Activated CD4-positive, alpha-beta T cell treated with anti-CD3 and anti-CD28 coated beads, Interleukin-2, Interleukin-6, amounts not matched to agents 100 ng/mL and 50 ng/mL, durations not matched to agents 16 hours and 8 hours (primary cell): ENCODE measurements at places on chromosomes 2 and 18.
A peak's percentile ranks its signal among the peaks of the same experiment; 100 is the strongest.

GRCh38 chr2:120404274-120404673 lies 58.3 kb downstream of the INHBB start:
- no peak for DNase-seq

- DNase-seq: no peak
Measured at GRCh38 chr2:5697562-5697961, 5.4 kb downstream of the SOX11 start.

- DNase-seq: peak; percentile 72
Measured at GRCh38 chr2:197159661-197160211, 150.8 kb downstream of the ANKRD44 start.

- DNase-seq: no peak
Measured at GRCh38 chr2:220880623-220881596, 691.2 kb downstream of the EPHA4 start.

GRCh38 chr18:76064998-76065397 lies 430.0 kb downstream of the ZNF516 start:
- DNase-seq: no peak

DNA sequence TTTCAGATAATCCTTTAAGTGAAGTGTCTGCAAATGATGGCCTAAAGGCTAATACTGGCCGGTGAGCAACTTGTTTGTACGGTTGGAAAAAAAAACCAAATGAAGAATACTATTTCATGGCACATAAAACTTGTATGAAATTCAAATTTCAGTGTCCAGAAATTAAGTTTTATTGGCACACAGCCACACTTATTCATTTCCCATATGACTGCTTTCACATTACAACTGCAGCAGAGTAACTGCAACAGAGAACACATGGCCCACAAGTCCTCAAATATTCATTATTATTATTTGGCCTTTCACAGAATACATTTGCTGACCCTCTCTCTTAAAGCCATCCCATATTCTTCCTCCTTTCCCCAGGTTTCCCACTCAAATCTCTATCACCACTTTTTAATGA lies 1268.6 kb downstream of the LRP1B start:
- no peak for DNase-seq

GRCh38 chr2:111135910-111136297 lies 15.2 kb downstream of the BCL2L11 start:
- no peak for DNase-seq

DNA sequence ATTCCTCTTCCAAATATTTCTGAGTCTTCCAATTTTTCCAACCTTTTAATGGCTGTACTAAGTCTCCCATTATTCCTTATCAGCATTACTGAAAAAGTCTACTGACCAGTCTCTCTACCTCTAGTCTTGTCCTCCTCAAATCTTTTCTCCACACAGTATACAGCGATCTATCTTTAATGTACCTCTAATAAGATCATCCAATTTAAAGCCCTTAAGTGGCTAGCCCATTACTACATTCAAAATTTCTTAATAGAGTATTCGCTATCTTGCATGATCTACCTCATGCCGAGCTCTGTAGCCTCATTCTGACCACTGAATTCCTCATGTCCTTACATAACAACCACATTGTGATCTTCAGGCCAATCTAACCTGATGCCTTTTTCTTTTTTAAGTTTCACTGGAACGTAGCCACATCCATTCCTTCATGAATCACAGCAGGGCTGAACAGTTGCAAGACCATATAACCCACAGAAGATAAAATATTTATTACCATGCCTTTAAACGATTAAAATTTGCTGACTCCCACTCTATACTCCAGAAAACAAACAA lies 57.9 kb downstream of the SLC66A3 start:
- no peak for DNase-seq

DNA sequence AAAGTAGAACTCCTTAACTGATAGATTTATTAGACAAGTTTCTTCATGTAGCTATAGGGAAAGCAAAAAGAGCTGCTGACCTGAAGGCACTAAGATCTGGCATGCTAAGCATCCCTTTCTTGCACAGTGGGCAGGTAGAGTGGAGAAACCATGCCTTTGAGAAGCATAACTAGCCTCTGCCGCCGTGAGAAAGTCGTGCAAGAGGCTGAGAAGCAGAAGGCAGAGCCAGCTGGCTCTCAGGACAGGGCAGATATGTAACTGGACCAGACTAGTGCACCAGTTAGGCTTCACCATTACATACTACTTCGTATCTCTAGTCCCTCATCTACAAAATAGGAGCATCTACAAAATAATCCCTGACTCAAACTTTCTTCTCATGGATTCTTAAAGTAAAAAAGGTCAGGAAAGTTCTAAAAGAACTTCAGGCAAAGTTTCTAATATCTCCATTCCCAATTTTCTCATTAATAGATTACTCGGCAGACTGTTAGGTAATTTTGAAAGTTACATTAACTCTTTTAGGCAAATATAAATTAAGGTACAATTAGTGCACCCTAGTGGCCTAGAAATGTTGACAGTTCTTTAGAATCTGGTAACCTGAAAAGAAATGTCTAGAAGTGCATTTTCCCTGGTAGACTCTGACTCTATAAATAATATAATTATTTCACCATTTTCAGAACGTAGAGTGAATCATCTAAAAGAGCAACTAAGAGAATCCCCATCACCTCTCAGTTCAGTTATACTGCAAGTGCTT lies 10.3 kb downstream of the ERBB4 start:
- DNase-seq: no peak

GRCh38 chr2:238963161-238963970 lies 115.5 kb downstream of the TWIST2 start:
- DNase-seq: no peak

- DNase-seq: peak; percentile 58
Measured at GRCh38 chr18:35005963-35006577, 35.1 kb upstream of the MAPRE2 start.

- DNase-seq: no peak
Measured at GRCh38 chr18:56565046-56565445, 73.3 kb downstream of the TXNL1 start.

GRCh38 chr2:43853141-43854081 lies 14.6 kb downstream of the ABCG8 start:
- DNase-seq: no peak
